ENCODE measurements at places on chromosomes 2 and 18.

GRCh38 chr18:70956554-70956953 is 667.7 kb downstream of the SOCS6 start:
- no peak for DNase-seq

- DNase-seq = peak; percentile 5
Measured at GRCh38 chr2:239049421-239050251, 201.8 kb downstream of the TWIST2 start.

GRCh38 chr2:7004636-7005035 is 87.4 kb downstream of the RNF144A start:
- no peak for DNase-seq

GRCh38 chr2:121873864-121874263 is 118.4 kb downstream of the TSN start:
- DNase-seq = no peak

DNA sequence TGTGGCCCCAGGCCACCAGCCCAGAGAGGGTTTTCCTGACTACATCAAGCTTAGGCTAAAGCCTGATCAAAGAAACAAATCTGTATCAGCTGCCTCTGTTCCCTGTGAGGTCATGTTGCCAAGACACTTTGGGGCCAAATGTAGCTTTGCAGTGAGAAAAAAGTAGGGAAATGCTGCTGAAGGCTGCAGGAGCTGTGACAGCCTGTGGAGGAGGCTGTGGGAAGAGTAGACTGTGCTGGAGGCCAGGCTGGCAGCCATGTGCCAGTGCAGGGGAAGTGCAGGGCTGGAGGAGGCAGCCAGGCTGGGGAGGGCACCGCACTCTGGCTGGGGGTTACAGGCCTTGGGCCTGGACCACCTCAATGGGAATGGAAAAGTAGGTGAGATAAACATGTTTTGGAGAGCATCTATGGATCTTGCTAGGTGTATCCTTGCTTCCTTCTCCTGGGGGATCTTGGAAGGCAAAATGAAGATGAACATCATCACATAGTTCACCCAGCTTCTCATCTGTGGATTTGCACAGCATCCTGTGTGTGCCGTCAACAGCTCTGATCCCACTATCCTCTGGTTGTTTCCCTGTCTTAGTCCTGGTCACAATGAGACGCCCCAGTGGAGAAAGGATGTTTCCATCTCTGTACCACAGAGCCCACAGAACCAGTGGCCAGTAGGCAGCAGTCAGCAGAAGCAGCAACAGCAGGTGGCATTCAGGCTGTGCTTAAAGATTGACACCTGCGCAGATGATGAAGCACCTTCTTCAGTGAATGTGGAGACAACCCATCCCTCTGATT is 103.8 kb upstream of the COPS8 start:
- no peak for DNase-seq

GRCh38 chr2:98009887-98010760 is 14.4 kb upstream of the TMEM131 start:
- DNase-seq = no peak

DNA sequence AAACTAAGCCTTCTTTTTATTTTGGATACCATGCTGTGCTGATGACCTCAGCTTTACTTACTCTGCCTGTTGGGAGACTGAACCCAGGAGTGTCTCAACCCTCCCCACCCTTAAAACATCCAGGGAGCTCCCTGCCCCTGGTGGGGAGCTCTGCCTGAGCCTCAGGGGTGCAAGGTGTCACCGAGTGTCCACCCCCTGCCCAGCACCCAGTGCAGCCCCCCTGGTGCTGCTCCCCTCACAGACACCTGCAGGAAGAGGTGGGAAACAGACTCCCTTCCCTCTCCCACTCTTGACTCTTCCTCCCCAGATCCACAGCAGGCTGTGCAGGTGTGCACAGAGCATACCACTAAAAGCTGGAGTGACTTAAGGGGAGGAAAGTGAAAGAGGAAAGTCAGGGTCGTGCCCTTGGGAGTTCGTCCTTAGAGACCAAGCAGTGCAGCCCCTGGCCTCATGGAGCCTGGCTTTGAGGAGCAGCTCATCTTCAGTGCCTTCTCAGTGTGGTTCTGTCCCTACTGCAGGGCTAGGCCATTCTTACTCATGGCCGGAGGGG is 51.3 kb downstream of the MYO7B start:
- DNase-seq = no peak

DNA sequence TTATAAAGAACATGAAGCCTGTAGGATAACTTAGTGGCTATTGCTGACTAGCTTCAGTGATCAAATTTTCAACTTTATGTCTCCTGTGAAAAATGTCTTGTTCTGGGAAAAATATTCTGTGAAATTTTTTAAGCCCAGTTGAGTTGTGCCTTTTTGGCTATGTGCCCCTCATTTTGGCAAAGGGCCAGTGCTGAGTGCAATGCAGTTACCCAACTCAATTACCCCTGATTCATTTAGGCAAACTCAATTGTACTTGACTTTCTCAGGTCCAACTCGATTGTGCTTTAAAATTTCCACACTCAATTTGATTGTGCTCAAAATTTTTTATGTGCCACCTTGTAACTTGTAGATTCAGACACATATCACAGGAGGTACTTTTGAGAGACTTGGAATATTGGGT is 548.8 kb upstream of the NRP2 start:
- no peak for DNase-seq

All from activated naive CD4-positive, alpha-beta T cell treated with anti-CD3 and anti-CD28 coated beads, Interleukin-2, amount 50 U/mL, for 16 hours (primary cell).